AML-193 (cell line): ENCODE measurements at places on chromosomes 11 and 22.
A peak's percentile ranks its signal among the peaks of the same experiment; 100 is the strongest.

DNA sequence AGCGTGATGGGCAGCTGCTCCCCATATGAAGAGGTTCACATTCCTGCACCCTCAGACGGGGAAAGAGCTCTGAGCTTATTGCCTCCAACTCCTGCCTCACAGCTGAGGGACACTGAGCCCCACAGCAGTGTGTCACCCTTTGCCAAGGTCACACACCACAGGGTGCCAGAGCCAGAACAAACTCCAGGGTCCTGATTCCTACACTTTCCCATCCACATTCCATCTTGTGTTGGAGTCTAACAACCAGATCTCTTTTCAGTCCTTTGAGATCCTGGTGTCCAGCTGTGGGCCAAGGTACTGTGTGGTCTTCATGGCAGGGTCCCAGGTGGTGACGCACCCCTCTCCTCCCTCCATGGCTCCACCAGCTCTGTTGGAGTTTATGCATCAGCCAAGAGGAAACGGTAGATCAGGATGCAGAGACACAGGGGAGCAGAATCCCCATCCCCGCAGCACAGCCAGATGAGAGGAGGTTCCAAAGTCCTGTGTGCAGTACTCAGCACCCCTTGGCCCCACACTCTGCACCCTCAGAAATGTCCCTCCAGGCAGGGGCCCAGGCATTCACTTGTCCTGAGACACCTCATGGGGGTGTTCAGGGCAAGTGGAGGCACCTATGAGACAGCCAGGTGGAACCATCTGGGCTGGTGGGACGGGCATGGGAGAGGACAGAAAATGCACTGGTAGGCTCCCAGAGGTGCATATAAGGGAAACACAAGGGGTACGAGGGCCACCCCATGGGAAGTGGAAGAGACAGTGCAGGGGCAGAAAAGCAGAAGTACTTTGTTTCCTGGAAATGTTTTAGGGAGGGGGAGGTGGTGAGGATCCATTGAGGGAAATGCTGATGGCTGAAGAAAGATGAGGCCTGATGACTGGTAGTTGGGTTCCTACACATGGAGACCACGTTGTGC, 32.6 kb upstream of the GNAZ start:
- DNase-seq, result no peak

DNA sequence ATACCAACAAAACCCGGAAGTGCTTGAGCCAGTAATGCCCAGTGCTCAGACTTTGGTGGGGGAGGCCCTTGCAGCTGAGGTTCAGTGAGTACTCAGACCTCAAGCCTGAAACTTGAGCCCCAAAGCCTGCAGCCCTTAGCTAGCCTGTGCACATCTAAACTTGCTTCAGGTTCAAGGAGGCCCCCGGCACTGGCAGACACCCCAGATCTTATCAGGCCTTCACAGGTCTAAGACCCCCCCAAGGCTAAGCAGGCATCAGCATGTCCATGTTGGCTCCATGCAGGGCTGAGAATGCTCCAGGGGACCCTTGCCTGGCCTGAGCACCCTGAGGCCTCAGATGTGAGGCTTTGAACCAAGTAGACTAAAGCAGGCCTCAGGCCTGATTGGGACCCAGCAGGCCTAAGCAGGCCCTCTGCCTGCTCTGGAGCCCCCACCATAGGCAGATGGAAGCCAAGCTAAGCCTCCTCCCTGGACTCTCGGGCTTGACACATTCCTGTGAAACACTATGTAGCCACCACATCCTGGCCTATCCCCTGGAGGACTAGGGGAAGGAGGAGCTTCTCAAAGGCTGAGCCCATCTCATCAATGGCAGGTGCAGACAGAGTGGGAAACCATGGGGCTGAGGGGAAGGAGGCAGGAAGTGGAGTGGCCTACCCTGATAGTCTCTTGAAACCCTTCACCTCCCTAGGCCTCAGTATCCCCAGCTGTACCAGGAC, 1.2 kb upstream of the CASTOR1 start:
- no peak for DNase-seq

DNA sequence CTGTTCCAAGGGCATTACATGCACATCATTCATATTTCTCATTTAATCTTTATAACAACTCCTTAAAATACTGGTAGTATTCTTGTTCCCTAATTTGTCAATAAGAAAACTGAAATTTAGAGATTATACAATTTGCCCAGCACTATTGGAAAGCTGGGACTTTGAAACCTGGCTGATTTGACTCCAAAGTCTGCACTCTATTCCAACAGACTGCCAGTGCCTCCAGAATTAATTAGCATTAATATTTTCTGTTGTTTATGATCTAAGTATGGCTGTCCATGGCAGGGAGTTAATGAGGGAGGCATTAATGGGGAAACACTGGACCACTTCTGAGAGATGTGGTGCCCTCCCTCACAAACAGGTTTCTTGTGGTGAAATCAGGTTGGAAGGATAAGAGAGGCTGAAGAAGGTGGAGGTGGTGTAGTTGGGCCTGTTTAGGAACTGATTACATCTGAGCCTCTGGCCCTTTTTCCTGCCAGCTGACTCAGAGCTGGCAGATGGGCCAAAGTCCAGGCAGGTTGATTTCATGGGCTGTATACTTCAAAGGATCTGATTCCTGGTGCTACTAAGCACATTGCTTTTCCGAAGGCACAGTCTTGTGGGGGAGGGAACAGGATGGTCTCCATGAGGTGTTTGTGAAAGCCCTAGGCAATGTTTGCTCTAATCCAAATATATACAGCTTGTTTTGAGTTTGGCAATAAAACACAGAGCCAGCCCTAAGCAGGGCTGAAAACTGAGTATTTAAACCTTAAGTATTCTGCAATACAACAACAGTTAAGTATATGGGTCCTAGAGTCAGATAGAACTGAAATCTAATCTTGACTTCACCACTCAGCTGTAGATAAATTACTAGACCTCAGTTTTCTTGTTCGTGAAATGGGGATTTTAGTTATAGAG, 21.0 kb upstream of the RAB30 start:
- DNase-seq, result no peak

GRCh38 chr11:77322506-77322905, 21.0 kb upstream of the GDPD4 start:
- DNase-seq, result no peak

DNA sequence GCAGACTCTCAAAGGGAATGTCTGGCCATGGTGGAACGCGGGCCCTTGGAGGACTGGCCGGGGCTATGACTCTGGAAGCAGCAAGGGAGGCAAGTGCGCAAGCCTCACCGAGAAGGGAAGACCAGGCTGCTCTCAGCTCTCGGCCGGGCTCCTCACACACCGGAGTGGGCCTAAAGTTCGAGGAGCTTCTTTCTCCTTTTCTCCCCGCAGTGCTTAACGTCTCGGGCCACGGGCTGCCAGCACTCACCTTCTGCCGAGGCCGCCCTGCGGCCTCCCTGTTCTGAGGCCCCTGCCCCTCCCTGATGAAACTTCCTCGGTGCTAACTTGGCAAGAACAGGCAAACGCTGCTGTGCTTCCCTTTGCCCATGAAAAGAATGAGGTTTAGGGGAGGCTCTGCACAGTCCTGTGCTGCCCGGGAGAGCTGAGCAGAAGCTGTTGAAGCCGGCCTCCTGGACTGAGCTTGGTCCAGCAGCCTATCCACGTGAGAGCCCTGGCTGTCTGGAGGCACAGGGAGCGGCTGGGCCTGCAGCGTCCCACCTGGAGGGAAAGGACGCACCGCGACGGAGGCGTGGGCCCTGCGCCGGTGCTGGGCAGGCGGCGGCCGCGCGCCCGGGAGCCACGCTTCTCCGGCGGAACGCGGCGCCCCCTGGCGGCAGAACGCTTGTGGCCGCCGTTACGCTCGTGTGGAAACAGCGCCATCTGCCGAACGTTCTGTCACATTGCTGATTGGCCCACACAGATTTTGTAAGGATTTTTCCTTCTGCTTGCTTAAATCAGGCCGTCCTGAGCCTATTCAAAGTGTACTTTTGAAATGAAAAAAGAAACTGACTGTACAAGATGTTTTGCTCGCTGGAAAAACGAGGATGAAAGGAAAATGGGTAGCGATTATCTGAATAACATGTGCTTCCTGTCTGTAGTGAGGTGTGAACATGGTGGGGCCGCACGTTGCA, 65.0 kb upstream of the TMEM45B start:
- DNase-seq, result peak; percentile 47
